Naive thymus-derived CD4-positive, alpha-beta T cell (primary cell): ENCODE measurements at places on chromosomes 4 and X. TPM values are rescaled to one million over a fixed set of nuclear protein-coding genes. Genes with fewer than 3 reads are reported as not detected.

DNA sequence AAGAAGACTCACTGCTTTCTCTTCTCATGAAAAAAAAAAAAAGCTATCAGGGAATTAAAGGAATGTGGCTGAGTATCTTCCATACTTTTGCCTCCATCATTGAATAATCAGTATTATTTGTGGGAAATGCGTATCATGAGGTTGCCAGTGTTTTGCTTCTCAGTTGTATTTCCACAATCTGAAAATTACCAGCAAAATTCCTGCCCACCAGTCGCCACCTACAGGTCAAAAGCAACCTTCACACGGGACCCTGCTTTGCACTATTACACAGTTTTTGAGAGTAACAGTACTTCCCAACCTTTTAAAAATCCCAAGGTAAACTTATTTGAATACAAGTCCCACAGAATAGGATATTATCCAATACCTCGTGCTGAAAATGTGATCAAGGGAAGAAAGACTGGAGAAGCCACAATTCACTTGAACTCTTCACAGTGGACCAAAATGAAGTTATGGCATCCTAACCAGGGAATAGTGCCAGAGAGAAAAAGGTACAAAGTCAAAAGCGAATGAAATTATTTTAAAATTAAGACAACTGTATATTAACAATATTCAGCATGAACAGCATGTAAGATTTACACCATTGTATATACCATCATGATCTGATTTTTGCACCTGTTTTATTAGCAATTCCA, 30.4 kb downstream of the PGRMC1 start:
- DNase-seq = peak; percentile 11

DNA sequence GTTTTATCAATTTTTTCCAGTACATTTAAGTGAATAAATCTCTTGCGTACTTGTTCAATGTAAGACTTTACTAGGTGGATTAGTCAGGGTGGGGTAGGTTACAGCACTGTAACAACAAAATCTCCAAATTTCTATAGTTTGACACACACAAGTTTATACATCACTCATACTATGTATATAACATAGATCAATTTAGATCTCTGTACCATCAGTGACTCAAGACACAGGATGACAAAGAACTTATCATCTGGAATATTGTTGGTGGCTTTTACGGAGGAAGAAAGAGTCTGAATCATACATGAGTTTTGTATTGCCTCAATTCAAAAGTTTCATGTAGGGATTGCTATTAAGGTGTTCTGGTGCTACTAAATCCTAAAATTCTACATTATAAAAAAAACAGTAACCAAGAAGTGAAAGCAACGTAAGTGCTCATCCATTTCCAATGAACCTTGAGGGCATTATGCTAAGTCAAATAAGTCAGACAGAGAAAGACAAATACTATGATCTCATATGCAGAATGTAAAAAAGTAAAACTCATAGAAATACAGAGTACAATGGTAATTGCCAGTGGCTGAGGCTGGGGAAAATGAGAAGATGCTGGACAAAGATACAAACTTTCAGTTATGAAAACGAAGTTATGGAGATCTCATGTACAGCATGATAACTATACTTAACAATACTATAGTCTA, 98.0 kb upstream of the DKK2 start:
- DNase-seq = no peak

Gene HSFX2
- not detected for polyA plus RNA-seq

DNA sequence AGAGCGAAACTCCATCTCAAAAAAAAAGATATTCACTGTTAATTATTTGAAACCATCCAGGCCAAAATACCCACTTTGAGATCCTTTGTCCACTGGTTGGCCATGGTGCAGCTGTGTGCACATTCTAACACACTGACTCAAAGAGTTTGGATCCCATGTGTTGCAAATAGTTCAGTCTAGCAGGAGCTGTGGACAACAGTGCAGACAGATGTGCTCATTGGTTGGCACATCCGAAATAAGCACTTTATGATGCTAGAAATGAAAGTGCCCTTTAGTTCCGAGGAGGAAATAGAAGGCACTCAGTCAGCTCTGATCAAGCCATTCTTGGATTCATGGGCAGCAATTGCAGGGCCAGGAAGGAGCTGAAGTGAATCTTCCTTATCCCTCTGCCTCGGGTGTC, 63.0 kb upstream of the TMEM150C start:
- no peak for DNase-seq

DNA sequence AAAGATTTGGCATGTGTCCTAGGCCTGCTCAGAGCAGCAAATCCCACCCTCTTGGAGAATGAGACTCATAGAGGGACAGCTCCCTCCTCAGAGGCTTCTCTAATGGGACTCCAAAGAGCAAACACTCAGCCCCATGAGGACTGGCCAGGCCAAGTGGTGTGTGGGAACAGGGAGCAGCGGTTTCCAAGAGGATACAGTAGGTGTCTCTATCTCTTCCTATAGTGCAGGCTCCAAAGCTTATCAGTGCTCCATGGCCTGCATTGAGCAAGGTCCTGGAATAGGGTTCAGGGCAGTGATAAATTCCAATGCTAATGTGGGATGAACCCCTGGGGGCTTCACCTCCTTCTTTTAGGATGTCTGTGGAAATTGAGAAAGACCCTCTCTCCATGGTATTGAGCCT, 15.7 kb upstream of the MAGEA10 start:
- no peak for DNase-seq

Gene RHOH
- 479 TPM for polyA plus RNA-seq

Gene EDNRA
- not detected for polyA plus RNA-seq
